ENCODE measurements at places on chromosomes 12 and 14.
A peak's percentile ranks its signal among the peaks of the same experiment; 100 is the strongest.

- DNase-seq = no peak
Observed at GRCh38 chr14:36746872-36747271, 85.2 kb downstream of the PAX9 start.

- peak; percentile 71 for DNase-seq
Observed at GRCh38 chr12:51823875-51824565, 24.5 kb downstream of the FIGNL2 start.

DNA sequence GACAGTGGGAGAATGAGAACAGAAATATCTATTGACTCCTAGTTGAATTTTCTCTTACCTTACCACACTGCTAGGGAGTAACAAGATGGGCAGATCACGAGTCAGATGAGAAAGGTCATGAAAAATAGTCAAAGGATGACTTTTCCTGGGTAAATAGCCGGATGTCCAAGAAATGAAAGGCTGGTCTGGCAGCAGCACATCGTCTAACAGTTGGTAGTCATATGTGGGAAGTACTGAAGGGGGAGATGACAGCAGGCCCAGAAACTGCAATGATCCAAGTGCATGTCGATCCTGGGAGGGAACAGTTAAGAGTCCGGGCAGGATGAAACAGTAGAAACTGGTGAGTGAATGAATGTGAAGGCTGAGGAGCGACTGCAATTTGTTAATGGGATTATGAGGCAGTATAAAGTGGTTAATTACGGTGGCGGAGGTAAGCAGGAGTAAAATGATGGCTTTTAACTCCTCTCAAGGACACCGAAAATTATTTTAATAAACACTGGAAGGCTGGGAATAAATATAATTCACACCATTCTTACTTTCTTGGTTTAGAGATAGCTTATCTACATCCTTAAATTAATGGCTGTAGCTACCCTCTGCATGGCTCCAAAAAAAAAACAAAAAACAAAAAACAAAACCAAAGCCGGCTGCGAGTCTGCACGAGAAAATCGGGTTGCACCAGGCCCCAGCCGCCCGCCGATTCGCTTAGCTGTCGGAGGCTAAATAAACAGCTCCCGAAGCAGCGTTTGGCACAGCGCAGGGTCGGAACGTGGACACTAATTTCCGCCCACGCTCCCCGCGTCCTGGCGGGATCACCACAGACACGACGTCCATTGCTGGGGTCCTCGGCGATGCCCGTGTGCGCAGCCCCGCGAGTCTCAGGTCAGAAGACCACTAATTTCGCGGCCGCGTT, 1.0 kb upstream of the ERC1 start:
- peak; percentile 4 for DNase-seq

GRCh38 chr12:107536613-107537012, 149.0 kb upstream of the PWP1 start:
- DNase-seq = no peak

DNA sequence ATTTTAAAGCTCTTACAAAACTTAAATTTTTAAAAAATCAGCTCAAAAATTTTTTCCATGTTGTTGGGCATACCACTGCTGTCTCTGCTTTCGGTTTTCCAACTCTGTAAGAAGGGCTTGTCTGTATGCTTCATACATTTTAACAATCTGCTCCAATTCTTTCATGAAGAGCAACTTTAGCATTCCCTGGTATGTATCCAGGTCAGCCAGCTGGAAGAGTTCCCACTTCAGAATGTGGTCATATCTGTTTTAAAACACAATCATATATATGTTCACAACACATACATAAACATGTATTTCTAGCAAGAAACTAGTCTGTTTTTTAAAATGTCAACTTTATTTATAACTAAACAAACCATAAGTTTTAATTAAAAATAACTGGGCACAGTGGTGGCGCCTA, 33.0 kb downstream of the SAV1 start:
- DNase-seq = no peak

- no peak for DNase-seq
Observed at GRCh38 chr14:87898301-87898700, 94.7 kb downstream of the GALC start.

GRCh38 chr12:3243376-3244084, 166.4 kb downstream of the TSPAN9 start:
- no peak for DNase-seq

GRCh38 chr12:47651368-47652254, 54.2 kb downstream of the RPAP3 start:
- peak; percentile 62 for DNase-seq

GRCh38 chr12:23534196-23534595, 415.3 kb downstream of the SOX5 start:
- no peak for DNase-seq

DNA sequence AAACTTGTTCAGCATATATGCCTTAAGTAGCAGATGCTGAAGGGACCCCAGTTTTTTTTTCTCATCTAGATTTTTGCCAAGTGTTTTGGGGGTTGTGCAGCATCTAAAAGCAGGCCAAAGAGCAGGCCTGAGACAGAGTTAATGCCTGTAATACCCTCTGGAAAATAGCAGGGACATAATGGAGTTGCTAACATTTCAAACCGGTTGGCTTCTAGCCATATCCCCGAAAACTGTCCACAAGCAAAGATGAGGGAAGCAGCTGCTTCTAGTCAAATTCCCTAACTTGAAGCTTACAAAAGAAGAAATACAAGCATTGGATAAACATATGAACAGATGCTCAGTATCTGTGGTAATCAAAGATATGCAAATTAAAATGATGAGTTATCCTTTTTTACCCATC, 52.1 kb upstream of the AEBP2 start:
- DNase-seq = no peak

DNA sequence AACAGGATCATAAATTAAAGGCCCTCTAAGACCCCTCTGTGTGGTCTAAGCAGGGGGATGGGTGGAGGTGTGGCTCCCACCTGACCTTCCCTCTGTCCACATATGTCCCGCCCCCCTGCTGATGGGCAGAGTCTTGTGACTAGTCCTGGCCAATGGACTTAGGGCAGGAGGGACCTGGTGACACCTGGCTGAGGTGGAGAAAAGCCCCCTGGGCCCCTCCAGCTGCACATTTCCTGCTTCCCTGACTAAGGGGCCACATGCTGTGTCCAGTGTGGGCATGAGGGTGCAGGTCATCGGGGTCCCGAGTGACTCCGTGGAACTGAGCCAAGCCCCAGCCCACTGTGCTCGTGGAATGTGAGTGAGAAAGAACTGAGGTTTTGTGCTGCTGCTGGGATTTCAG, 254.7 kb downstream of the ADGRD1 start:
- no peak for DNase-seq

- no peak for DNase-seq
Observed at GRCh38 chr14:50087341-50088116, 28.8 kb downstream of the VCPKMT start.

DNA sequence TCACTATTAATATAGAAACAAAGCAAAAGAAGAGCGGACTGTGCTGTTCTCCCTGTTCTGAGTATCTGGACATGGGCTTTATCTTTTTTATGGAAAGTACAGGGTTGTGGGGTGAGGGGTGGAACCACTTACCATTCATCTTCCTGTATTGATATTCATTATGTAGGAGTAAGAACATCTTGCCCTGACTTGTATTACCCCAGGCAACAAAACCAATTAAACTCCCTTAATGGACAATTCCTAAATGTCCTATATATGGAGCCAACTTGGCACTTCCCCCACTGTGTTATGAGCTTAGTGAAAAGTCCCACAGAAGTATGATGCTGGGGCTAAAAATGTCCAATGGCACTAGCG, 139.9 kb upstream of the KRR1 start:
- no peak for DNase-seq

GRCh38 chr12:131389054-131390013, 321.6 kb upstream of the SFSWAP start:
- no peak for DNase-seq

DNA sequence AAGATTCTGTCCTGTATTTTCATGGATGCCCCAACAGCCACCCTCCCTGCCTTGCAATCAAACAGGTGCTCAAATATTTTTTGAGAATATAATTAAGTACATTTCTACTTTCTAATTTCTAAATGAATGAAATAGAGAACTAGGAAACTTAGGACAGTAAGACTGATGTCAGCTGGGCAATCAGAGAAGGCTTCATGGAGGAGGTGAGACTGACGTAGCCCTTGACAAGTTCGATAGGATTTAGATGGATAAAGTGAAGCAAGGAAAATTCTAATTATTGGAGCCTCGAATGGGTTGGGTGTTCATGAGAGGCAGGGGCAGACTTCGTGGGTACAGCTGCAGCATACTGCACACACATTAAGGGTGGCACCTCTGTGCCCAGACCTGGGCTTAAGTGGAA, 36.0 kb downstream of the NINJ2 start:
- DNase-seq = no peak

DNA sequence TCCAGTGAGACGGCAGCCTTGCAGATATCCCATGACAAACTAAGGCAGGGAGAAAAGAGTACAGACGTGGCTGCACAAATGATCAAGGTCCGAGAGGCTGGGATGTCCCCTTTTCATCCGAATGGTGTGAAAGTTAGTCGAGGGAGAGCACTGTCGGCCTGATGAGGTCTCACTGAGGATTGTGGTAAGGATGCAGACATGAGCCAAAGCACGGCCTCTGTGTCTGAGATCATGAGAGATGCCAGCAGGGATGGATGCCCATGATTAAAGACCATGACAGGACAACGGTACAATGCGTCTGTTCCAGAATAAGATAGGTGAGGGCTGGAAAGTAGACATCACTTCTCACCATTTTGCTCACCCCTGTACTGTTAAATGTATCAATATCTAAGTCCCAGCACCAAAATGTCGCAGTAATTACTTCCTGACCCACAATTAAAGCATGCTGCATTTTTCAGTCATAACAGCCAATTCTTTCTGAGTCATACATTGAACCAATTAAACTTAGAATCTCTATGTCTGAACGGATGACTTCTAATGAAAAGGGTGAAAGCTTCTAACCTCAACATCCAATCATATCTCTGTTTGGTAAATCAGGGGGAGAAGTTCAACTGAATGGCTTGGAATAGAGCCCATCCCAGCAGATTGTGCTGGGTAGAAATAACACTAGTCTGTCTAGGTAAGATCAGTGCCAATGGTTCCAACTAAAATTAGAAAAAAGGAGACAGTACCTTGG, 249.6 kb upstream of the SOX5 start:
- DNase-seq = no peak

- DNase-seq = no peak
Observed at GRCh38 chr14:38880643-38881524, 222.2 kb downstream of the SEC23A start.

GRCh38 chr12:14471497-14471896, 96.2 kb downstream of the PLBD1 start:
- DNase-seq = no peak

GRCh38 chr14:99774556-99775307, 18.5 kb upstream of the EML1 start:
- DNase-seq = no peak

GRCh38 chr12:94149781-94150239, 1.4 kb downstream of the PLXNC1 start:
- DNase-seq = peak; percentile 21

GRCh38 chr12:28776220-28776619, 372.9 kb upstream of the FAR2 start:
- DNase-seq = no peak

DNA sequence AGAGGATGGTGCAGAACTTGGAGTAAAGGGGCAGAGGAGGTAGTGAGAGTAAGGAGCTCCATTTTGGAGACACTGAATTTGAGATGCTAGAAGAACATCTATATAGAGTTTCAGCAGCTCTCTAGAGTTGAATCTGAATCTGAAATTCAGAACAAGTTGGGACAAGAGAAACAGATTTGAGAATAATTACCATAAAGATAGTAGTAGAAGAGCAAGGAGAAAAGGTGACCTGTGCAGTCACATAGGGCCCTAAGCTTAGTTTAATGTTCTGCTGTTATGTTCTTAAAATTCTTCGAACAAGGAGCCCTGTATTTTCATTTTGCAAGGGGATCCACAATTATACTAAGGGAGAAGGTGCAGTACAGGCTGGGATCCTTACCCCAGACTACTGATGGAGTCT, 7.4 kb downstream of the REM2 start:
- DNase-seq = no peak

GRCh38 chr12:121803861-121804416, at the start of gene SETD1B:
Gene SETD1B (plus strand): TSS chr12:121804009. CDS start chr12:121804738, 729 bp downstream.
- peak; percentile 2 for DNase-seq

GRCh38 chr12:52171950-52172512, 19.8 kb downstream of the KRT80 start:
- no peak for DNase-seq

DNA sequence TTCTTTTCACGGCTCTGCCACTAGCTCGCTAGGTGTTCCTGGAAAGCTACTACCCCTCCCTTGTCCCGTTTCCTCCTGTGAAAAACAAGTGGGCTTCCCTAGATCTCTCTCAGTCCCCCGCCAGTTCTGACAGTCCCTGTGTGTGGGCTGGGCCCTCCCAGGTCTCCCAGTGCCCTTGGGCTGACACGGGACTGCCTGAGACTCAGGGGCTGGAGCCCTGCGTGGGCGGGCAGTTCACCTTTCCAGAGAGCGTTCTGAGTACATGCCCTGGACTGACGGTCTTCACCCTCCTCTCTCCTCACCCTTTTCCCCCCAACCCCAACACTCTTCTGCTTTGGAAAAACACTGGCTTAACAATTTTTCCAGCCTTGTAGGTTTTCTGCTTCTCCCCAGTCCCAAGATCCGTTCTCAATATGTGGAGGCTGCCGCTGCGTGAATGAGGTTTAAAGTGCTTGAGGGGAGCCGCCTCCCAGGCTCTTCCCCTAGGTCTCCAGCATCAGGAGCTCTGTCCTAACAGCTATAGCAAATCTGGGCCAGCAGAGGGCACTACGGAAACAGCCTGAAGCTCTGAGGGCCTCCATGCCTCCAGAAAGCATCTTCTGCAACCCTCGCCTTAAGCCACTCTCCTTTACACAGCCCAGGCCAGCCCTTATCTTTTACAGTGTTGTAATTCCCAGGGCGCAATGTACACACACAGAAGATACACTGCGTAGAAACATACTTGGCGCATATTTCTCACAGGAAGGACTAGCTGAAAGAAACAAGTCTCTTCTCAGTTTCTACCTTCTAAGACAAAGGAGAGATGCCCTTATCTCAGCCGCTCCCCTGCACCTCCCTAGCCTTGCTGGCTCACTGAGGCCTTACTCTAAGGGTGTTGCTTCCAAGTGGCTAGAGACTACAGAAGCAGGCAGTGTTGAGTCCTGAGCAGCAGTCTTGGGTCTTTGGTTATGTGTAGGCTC, 10.4 kb upstream of the DCD start:
- peak; percentile 7 for DNase-seq

DNA sequence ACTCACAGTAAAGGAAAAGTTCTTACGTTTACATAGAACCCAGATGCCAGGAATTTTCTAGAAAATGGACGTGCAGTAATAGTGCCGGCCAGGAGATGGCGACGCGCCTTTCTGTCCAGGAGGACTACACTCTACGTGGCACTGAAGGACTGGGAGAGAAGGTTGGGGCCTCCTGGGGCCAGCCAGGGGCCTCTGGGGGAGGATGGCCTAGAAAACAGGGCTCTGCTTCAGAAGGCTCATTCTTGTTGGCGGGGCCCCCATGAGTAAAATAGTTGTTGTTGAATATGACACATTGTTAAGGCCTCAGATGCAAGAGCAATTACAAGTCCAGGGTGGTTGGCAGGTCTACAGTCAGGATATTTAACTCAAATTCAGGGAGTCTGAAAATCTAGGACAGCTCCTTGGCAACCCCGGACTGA, 120.1 kb upstream of the MAX start:
- peak; percentile 15 for DNase-seq

Data from NCI-H748 treated with DMSO at 0.1 percent for 48 hours (cell line).